Activated T-cell treated with anti-CD3 and anti-CD28 coated beads, Interleukin-2, amount 50 U/mL, for 4 hours (primary cell): ENCODE measurements at places on chromosomes 1 and 21.

DNA sequence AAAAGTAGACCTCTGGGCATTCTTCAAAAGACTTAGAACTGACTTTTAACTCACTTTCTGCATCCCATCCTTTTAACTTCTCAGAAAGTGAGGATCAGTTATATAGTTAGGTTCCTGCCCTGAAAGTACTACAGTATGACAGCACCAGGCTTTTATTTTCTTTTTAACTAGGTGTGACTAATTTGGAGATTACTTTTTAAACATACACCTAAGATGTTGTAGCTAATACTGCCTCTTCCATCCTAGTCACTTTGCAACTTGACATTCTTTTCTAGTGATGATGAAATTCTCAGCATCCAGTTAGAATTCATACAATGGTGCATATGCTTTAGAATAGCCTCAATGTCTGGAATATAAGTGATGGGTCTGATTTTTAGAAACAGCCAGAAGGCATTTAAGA, 24.6 kb downstream of the RUNX1 start:
- DNase-seq = no peak

DNA sequence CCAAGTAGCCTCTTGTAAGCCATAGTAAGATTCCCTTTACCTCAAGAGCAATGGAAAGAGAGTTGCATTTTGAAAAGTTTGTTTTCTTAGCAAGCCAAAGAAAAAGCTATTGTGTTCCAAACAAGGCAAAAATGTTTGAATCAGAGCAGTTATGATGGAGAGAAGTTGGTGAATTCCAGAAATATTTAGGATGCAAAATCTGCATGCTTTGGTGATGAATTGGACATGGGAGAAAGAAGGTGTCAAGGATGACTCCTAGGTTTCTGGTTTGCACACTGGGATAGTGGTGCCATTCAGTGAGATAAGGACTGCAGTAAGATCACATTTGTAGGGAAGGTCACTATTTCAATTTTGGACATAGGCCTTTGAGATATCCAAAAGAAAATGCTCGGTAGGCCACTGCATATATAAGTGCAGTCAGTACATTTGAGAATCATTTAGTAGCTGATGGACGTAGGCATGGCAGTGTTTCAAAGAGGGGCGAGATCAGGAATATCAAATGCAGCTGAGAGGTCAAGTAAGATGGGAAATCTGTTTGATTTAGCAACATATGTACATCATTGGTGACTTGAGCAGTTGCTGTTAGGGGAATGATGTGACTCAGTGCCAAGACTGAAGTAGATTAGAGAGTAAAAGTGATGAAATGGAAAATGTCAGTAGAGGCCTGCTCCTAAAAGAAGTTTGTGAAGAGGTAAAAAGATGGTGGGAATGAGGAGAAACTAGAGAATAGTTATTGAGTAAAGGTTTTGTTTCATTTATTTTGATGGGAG, 33.9 kb upstream of the GPR25 start:
- DNase-seq = no peak

DNA sequence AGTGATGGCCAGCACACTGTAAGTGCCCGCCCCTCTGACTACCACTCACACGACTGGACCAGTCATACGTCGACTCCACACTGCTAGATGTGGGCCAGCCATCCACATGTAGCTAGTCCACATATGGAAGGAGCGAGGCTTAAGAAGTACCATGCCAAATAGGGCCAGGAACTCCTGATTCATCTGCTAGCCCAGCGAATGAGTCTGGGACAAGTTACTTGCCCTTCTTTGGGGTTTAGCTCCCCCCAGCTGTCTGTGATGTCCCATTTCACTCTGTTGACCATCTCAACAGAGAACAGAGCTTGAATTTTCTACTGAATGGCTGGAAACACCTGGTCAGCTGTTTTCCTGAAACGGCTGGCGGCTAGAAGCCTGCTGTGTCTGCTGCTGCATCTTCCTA, 5.8 kb downstream of the CSRP1 start:
- no peak for DNase-seq

- DNase-seq = no peak
These were observed 13.3 kb downstream of the TRPM2 start for GRCh38 chr21:44366586-44367211.

GRCh38 chr1:9824702-9825089, 931 bp upstream of the CLSTN1 start:
- DNase-seq = no peak

DNA sequence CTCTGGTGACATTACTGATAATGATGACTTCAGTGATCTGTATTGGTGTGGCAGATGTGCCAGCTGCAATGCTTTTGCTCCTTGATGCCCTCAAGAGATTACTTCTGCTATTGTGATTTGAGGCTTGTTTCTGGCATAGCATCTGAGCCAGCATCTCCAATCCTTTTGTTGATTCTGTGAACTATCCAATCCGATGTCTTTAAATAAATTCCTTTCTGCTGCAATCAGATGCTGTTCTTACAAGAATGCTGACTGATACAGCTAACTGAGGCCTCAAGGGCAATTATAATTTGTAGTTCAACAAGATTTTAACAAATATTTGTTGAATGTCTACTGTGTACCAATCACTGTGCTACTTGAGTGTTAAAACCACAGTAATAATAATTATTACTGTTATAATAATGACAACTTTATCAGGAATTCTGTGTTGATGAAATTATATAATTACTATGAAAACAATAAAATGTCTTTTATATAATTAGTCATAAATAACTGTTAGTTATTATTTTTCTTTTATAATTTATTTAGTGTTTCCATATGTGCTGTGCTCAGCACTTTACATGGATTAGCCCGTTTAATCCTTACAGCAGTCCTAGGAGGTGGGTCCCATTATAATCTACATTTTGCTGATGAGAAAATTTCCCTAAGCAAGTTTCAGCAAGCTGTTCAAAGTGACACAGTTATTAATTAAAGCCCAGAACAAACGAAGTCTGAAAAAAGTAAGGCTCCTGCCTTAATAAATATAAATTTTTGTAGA, 308.2 kb downstream of the BRINP3 start:
- DNase-seq = no peak

DNA sequence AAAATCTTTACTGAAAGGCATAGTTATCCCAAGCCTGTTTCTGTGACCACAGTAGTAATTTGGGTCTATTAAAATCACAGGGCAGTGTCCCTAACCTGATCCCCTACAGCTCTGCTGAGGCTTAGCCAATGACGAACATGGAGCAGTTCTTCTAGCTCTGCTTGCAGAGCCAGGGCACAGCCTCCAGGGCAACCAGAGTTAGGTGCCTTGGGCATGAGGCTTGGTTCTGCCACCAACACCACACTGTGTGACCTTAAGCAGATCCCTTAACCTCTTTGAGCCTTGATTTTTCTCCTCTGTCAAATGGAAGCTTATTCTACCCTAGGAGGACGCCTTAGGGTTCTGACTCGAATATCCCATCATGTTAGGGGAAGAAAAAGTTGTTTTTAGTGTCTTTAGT, 86.7 kb upstream of the TLR5 start:
- no peak for DNase-seq

DNA sequence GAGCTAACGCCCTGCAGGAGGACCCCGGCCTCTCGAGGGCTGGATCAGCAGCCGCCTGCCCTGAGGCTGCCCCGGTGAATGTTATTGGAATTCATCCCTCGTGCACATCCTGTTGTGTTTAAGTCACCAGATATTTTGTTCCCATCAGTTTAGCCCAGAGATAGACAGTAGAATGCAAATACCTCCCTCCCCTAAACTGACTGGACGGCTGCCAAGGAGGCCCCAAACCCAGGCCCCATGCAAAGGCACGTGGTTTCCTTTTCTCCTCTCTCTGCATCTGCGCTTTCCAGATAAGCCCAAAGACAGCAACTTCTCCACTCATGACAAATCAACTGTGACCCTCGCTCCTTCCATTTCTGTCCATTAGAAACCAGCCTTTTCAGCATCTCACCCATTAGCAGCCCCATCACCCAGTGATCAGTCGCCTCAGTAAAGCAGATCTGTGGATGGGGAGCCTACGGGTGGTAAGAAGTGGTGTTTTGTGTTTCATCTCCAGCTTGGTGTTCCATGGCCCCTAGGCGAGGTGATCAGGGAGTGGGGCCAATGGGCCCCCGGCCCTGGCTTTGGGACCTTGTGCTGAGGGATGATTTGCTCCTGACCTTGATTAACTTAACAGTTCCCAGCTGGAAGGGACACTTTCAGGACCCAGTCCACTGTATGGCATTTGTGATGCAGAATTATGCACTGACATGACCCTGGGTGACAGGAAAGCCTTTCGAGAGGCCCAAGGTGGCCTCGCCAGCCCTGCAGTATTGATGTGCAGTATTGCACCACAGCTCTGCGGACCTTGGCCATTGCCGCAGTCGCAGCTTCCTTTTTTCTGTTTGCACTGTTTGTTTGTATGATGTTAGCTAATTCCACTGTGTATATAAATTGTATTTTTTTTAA, 5.2 kb downstream of the NPPA start:
- DNase-seq = no peak

DNA sequence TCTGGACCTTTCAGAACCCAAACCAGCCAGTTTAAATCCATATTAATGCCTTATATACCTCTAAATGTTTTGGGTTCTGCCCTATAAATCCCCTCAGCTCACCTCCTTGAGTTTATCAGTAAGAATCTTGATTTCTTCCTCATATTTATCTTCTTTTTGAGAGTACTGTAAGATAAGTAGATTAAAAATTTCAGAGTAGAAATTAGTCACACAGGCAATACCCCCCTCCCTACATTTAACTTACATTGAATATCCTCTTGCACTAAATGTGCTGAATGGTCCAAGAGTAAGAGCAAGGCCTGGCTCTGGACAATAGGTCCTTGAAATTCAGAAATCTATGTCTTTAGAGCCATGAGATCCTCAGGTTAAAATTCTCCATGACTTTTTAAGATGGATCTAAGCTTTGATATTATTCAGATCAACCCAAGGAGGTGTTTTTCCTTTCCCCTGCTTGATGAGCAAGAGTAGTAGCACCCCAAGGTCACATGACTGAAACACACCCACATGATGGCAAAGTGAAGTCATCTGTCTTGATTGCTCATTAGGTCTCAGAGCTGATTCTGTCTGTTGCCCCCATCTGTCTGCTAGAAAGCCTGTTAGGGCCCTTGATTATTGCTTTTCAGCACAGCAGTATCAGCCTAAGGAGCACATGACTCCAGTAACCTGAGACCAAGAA, 15.8 kb upstream of the NUP210L start:
- DNase-seq = peak; percentile 30

DNA sequence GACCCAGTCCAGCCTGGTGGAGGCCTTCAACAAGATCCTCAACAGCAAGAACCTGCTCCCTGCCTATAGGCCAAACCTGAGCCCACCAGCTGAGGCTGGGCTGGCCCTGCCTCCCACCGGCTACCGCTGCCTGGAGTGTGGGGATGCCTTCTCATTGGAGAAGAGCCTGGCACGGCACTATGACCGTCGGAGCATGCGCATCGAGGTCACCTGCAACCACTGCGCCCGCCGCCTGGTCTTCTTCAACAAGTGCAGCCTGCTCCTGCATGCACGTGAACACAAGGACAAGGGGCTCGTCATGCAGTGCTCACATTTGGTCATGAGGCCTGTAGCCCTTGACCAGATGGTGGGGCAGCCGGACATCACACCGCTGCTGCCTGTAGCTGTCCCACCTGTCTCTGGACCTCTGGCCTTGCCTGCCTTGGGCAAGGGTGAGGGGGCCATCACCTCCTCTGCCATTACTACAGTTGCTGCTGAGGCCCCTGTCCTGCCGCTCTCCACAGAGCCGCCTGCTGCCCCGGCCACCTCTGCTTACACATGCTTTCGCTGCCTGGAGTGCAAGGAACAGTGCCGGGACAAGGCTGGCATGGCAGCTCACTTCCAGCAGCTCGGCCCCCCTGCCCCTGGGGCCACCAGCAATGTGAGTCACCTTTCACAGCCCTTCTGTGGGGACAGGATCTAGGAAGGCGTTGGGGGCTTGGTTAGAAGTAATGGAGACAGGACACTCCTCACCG, 5.8 kb downstream of the ZNF687 start:
- DNase-seq = no peak

DNA sequence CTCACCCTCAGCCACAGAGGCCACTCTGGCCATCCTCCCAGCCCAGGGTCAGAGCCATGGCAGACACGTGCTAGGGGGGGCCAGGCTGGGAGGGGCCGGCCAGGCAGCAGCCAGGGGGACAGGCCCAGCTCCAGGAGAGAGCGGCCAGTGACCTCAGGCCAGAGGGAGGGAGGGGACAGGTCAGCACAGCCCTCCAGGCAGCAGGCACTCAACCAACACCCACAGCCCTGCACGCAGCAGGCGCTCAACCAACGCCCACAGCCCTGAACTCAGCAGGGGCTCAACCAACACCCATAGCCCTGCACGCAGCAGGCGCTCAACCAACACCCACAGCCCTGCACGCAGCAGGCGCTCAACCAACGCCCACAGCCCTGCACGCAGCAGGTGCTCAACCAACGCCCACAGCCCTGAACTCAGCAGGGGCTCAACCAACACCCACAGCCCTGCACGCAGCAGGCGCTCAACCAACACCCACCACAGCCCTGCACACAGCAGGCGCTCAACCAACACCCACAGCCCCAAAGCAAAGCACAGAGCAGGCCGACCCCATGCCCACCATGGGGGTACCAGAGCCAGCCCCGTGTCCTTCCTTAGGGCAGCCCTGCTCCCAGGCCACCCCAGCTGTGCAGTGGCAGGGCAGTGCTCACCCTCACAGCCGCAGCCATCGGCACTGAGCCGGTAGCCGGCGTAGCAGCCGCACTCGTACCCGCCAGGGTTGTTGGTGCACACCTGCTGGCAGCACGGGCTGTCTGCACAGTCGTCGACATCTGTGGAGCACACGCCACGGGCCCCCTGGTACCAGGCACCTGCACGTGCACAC, 55.9 kb downstream of the ARHGEF16 start:
- no peak for DNase-seq

DNA sequence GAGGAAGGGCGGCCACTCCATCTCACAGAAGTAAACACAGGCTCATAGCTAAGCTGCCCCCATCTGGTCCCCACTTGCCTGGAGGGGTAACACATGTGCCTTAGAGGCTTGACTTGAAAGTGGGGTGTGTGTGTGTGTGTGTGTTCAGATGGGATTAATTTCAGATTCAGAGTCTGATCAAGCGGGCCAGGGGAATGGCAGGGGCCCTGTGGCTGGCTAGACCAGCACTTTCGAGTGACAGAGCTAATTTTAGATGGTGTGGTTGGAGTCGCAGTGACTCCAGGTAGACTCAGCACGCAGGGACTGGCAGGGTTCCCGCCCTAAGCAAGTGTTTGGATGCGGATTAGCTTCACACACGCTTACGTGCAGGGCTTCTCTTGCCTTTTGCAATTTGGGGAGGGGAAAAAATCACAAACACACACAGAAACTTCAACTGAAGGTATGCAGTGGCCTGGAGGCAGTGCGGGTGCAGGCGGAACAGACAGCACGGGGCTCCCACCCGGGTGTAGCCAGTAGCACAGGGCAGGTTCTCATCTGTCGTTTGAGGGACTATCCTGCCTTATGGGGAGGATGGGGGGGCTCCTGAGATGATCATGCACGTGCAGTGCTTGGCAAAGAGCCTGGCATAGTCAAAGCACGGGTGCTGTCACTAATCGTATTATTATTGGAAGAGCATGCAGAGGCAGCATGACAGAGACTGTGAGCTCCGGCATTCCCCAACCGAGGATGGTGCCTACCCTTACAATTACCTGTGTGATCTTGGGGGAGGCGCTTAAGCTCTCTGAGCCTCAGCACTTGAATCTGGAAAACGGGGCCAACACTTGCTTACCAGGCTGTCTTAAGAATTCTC, 1.3 kb downstream of the EDN2 start:
- DNase-seq = no peak

- no peak for DNase-seq
These were observed 849.1 kb downstream of the USP25 start for GRCh38 chr21:16578912-16579311.
